ENCODE measurements at places on chromosomes 2 and 18. TPM values are rescaled to one million over a fixed set of nuclear protein-coding genes. Genes with fewer than 3 reads are reported as not detected.

TMEM163 gene
- not detected for polyA plus RNA-seq

FRZB gene
- 3.5 TPM for polyA plus RNA-seq

- DNase-seq, result peak; percentile 58
These were observed 8.0 kb upstream of the SIX3 start for GRCh38 chr2:44933434-44933951.

DNA sequence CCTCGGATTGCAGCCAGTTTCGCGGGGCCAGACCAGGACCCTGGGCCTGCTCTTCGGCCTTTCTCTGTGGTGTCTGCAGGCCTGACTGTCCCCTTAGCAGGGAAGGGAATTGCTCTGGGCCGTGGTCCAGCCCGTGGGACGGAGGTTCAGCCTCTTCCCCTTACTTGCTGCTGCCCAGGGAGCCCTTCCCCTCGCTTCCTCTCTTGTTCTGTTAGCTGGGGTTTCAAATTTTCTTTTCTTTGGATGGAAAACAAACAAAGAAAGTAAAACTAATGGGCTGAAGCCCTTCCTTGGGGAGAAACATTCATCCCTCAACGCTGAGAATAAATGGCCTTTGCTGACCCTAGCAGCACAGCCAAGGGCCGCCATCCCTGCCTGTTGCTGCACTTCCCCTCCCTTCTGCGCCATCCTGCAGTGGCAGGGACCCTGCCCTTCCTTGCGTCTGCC is 52.4 kb downstream of the ASAP2 start:
- DNase-seq, result no peak

L3MBTL4 gene
- 0.02 TPM for polyA plus RNA-seq

DNA sequence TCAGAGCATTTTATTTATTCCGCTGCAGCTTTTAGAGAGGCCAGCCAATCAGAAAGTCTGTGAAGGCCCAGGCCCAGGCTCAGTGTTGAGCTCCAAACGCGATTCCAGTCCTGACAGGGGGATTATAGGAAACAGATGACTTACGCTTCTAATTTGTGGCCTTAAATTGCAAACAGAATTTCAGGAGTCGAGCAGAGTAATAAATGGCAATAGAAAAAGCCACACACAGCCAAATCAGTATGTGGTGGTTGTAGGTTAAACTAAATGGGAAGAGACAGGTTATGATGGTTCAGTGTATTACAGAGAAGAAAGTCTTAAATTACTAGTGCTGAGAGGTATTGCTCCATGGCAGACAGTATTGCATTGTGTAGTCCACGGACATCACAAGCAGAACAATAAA is 131.0 kb upstream of the ZEB2 start:
- peak; percentile 49 for DNase-seq

GRCh38 chr2:163370169-163370886 is 365.5 kb downstream of the FIGN start:
- DNase-seq, result peak; percentile 20

MALL gene
- polyA plus RNA-seq, result 5.2 TPM

DNAJC5G gene
- polyA plus RNA-seq, result not detected

TMEM169 gene
- 0.30 TPM for polyA plus RNA-seq

DNA sequence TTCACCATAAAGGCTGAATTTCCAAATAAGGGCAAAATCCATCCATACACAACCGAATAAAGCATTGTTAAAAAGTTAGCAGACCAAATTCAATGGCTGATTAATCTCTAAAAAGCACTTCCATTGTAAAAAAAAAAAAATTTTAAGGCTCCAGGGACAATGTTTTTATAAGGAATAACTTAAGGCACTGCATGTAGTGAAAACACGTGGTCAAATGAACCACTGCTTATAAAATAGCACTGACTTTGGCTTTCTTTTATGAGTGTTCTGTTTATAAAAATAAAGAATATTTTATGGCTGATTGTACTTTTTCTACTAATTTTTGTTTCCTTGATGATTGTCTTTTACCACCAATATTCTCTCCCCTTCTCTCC is 409.3 kb upstream of the KCNH7 start:
- no peak for DNase-seq

DNA sequence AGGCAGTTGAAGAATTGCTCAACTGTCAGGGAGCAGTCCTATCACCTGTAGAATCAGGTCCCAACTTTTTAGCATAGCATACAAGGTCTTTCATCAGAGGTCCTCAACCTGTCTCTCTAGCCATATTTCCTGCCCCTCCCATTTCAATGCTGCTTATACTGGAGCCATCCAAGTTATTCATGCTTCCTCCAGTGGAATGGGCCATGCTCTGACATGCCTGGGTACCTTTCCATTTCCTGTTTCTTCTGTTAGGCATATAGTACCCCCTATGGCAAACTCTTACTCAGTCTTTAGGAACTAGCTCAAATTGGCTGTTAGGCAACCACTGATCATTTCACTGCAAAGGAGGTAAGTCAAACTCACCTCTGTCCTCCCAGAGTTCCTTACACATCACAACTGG is 51.0 kb upstream of the ABCA12 start:
- DNase-seq, result no peak

TMEM200C gene
- not detected for polyA plus RNA-seq

Data from SK-N-SH (cell line).